ENCODE measurements at places on chromosomes 12 and 14.

GRCh38 chr14:61475316-61475715 is 153.9 kb downstream of the PRKCH start:
- DNase-seq: no peak

DNA sequence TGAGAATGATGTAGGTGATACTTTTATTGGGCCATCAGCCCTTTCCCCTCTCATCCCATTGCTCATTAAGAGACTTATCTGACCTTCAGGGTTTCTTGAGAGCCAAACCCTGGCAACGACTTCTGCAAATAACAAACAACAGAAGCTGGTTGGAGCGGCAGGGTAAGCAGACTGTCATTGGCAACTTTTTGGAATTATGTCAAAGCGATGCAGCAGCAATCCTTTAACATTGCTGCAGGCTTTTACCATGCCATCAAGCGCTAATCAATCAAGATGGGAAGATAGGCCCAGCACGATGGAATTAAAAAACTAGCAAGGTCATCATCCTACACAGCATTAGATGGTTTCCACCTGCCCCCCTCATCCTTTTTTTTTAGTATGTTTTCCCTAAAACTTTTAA is 406.1 kb upstream of the PDE3A start:
- no peak for DNase-seq

GRCh38 chr14:71693381-71693780 is 238.8 kb upstream of the RGS6 start:
- DNase-seq: no peak

DNA sequence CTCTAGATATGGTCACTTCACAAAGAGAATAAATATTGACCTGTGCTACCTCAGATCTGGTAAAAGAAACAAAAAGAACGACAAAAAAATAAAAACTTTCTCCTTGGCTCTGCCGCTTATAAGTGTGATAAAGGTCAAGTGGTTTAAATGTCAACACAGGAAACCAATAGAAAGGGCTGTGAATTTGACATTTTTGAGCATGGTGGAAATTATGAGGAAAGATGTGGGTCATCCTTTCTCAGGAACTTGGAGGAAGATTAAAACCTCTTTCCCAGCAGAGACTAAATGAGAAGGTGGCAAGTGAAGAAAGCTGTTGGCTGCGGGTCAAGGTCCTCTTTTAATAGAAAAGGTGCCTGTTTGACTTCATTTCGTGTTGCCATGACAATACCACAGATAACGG is 28.2 kb downstream of the TESPA1 start:
- DNase-seq: no peak

DNA sequence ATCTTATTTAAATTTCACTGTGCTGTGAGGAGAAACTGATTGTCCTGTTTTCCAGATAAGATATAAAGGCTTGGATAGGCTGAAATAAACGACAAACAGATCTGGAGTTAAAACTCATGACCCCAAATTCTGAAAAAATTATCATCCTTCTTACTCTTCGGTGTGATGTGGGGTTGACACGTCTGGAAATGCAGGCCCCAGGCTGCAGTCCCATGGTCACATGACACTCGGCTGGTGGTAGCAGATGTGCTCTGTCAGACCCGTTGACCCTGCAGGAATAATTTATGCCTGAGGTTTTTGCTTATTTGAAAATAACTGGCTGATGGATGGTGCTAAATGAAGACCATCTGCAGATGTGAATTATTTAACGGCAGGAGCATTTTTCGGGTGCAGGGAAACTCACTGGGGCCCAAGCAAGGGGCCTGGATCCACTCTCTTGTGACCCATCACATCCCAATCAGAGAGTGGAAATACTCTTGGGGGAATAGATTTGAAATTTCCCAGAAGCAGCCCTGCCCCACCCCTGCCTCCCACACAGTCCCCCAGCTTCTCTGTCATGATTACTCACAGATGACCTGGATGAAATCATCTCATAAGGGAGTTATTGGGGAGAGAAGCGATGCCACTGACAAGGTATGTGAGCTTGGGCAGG is 47.7 kb upstream of the CMKLR1 start:
- no peak for DNase-seq

- DNase-seq: no peak
These were observed 8.0 kb upstream of the POP5 start for GRCh38 chr12:120588948-120589930.

GRCh38 chr12:88519802-88520435 is 60.4 kb downstream of the KITLG start:
- DNase-seq: no peak

GRCh38 chr12:32437095-32437515 is 37.7 kb downstream of the FGD4 start:
- no peak for DNase-seq

- DNase-seq: peak; percentile 13
These were observed 261.9 kb upstream of the LRIG3 start for GRCh38 chr12:59182191-59182590.

DNA sequence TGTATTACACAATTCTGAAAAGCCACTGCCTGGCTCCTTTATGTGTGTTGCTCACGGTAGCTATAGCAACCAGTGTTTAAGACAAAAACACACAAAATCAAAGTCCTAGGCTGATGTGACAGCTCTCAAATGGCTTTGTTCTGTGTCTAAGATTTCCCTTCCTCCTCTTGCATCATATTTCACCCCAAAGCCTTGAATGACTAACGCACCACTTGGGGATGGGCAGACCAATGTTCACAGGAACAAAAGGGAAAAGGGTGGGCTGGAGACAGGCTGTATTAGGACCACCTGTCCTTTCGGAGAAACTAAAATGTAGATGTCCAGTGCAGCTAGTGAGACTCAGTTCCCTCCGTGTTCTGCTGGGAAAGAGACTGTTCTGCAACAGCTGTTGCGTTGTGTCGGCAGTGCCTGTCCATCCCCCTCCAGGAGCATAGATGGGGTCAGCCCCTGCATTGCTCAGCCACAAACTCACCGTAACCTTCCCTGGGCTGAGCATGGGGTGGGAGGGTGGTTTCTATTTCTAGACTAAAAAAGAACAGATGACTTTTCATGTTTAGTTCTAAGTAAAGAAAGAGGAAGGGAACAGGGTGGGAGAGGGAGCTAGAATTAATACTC is 26.8 kb upstream of the DAAM1 start:
- DNase-seq: peak; percentile 3

DNA sequence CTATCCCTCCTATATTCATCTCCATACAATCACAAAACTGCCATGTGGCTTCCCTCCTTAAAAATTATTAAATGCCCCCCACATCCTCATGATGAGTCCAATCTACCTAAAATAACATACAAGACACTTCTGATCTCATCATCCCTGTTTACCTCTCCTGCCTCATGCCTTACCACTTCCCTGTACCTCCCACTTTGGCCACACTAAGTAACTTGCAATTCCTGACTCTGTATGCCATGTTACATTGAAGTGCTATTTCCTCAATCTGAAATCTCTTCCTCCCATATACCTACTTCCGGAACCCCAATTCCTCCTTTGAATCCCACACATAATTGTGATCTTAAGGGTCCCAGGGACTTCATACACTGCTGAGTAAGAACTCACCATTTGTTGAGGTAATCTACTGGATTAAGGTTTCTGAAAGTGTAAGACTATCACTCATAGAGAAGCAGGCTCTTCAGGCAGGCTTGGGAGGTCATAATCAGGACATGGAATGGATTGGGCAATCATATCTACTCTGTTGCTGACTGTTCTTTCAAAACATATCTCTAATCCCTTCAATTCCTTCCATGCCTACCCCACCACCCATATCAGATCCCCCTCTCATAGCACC is 117.6 kb upstream of the PLEKHG7 start:
- no peak for DNase-seq

- DNase-seq: no peak
These were observed 170.6 kb upstream of the DIO2 start for GRCh38 chr14:80381807-80382363.

- DNase-seq: no peak
These were observed 29.9 kb downstream of the ZBTB42 start for GRCh38 chr14:104830781-104831180.

DNA sequence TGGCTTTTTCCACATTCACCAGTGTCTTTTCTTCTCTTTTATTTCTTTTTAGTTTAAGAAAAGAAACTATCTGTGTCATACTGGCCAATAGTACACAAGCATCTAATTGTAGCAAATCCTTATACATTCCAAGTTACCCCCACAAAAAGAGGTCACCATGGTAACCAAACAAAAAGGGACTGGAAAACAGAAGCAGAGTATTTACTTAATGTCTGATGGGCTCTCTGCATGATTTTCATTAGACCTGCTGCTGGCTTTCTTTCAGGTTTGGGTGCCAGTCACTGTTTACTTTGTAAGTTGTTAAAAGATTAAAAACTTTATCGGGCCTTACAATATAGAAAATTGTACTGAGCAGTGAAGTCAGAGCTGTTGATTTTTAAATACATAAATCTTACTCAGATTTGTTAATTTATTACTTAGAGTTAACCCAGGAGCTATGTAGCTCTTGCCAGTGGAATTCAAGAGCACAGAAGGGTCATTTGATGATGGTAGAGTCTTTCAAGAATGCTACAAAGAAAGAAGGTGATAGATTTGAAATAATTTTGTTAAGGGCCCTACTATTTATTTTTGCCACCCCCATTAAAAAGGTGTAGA is 123.9 kb downstream of the BRMS1L start:
- no peak for DNase-seq

GRCh38 chr12:66516133-66516532 is 162.7 kb downstream of the GRIP1 start:
- DNase-seq: no peak

DNA sequence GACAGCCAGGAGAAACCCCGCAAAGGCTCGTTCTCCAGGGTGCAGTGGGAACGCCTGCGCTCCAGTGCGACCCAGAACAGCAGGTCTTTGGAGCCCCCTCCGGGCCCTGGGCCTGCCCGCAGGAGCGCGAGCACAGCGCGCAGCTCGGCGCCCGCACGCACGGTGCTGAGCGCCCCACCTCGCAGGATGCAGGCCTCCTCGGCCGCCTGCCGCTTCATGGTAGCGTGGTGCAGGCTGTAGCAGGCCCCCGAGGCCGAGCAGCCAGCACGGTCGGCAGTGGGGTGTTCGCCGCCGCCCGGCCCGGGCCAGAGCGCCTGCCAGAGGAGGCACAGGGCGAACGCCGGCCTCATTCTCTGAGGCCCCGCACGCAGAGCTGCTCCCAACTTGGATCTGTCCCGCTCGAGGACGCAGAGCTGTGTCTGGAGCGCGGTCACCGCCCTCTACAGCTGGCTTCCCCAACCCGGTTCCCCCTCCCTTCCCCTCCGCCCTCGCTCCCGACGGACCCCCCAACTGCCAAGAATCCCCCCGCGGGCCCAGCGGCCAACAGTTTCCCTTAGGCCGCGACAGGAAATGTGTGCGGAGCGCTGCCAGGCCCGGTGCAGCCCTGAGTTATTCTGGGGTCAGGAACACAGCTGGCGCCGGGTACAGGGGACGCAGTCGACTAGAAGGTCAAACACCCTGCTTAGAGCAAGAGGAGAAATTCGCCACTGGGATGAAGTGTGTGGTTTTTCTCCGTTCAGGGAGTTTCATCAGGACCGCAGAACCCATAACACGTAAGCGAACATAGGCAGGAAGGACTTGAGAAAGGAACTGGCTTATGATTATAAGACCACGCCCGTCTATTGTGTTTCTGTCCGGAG is at the start of gene CLEC14A:
Gene CLEC14A (minus strand): TSS at position 421 of the 860 bp plus-strand sequence. CDS start 71 bp downstream, at position 350.
- no peak for DNase-seq

- DNase-seq: no peak
These were observed 340.2 kb downstream of the MED13L start for GRCh38 chr12:115936997-115937916.

DNA sequence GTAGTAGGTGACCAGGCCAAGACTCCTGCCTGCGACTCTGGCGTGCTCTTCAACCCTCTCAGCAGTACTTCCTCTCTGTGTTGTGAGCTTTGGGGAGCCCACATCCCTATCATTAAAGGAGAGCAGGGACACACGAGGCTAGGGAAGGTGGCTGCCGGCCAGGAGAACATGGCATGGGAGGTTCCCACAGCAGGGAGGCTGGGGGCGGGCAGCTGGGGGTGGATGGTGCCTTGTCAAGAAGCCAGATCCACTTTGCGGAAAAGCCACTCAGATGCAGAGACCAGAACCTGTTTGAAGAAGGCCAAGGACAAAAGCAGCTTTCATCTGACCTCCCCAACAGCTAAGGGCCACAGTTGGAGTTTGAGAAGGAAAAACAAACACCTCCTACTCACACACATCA is 198.6 kb downstream of the BCL11B start:
- no peak for DNase-seq

GRCh38 chr12:53995378-53996239 is 4.4 kb upstream of the HOXC9 start:
- DNase-seq: no peak

DNA sequence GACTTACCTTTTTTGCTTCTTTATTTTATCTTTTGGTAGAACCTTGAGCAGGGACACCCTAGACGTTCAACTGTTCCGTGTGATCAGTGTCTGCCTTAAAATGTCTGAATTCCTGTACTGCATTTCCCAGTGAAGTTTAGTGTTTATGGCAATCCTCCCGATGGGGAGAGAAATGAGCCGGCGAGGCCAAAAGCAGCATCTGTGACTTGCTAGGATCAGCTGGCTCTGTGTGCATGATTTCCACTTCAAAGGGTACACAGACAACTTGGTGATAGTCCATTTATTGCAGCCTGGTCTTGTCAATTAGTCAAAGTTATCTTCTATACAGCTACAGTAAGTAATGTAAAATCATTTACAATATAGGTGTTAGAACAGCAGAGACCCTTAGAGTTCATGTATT is 768.5 kb downstream of the DIO2 start:
- DNase-seq: no peak

DNA sequence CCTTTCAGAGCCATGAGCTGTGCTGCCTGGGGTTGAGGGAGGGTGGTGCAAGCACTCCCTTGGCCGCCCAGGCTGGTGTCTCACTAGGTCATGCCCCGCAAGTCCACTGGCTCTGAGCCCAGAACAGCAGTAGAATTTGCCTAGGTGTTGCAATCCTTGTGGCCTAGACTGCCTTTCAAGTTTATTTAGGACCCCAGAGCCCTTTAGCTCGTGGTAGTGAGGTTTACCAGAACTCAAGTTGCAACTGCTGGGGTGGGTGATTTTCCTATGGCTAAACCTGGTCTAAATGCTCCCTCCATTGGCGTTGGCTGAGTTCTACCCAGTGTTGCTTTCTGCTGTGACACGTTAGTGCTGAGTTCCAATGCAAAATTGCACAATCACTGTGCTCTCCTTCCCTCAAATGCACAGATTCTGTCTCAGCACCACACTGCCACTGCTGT is 287.2 kb downstream of the BCAT1 start:
- DNase-seq: no peak

- DNase-seq: no peak
These were observed 4.0 kb upstream of the NAA25 start for GRCh38 chr12:112112409-112113133.

- no peak for DNase-seq
These were observed 52.5 kb upstream of the PELI2 start for GRCh38 chr14:56065621-56066290.

- DNase-seq: no peak
These were observed 325.9 kb downstream of the ADAMTS20 start for GRCh38 chr12:43226151-43226550.

DNA sequence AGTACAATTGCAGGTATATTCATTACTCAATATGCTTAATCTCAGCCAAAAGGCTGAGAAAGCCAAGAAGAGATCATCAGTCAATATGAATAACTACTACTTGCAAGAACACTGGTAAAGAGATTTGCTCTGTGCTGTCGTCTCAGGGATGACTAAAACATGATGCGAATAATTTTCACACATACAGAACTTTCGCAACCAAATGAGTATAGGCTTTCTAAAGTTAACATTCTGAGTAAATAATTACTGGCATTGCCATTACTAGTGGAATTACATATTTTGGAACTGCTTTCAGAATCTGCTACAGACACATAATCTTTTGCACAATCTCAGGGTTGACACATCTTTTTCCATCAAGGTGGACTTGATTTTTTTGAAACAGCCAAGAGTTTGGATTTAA is 24.7 kb downstream of the NCKAP1L start:
- no peak for DNase-seq
